Activated CD8-positive, alpha-beta memory T cell treated with anti-CD3 and anti-CD28 coated beads for 4 hours (primary cell): ENCODE measurements at places on chromosomes 2 and 18.

- no peak for DNase-seq
Observed at GRCh38 chr2:183250061-183250460, 125.8 kb downstream of the NUP35 start.

DNA sequence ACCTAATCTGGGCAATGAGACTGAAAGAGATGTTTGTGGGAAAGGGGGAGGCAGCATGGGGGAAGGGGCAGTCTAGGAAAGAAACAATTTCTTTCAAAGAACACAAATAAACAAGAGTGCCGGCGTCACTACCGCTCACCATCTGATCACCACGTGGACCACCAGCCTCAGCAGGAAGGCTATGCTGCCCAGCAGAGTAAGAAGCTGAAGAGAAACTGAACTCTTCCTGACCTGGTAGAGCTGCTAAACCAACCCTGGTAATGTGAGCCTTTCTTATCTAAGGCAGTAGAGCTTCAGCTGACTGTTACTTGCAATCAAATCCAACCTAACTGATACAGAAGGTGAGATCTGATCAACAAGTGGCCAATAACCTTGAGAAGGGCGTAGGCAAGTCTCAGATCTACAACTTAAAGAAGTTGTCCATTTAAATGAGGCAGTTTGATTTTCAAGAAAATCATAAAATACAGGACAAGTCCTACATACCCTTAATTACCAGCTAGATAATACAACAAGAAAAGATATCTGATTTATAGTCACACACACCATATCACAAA, 44.2 kb upstream of the SPTBN1 start:
- no peak for DNase-seq

DNA sequence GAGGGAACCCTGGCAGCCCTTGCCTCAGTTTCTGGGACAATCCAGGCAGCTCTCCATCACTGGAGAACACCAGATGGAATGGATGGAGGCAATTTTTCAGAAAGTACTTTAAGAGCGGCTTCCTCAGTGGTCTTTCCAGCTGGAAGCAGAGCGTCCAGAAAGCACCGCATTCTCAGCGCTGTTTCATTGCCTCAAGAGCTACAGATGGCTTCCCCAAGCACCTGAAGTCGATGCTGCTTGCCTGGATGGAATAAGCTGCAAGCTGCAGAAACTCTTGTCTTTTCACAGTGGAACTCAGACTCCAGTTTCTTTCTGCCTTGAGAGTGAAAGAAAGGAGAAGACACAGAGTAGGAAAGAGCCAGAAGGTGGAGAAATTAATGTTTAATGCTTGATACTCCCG, 766.9 kb downstream of the TDRD15 start:
- DNase-seq, result no peak

DNA sequence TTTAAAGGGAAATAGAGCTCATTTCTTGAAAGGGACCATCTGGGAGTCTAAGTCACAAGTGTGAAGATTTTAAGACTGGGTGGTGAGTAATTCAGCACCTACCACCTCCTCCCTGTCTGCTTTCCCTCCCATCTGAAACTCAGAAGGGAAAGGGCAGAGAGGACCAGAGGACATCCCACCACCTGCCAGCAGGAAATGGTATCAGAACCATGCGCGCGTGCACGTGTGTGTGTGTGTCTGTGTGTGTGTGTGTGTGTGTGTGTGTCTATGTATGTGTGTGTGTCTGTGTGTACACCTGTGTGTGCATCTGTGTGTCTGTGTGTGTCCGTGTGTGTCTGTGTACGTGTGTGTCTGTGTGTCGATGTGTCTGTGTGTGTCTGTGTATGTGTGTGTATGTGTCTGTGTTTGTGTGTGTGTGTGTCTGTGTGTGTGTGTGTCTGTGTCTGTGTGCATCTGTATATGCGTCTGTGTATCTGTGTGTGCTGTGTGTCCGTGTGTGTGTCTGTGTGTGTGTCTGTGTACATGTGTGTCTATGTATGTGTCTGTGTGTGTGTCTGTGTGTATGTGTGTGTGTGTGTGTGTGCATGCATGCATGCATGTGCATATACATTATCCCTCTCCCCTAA, 76.8 kb downstream of the ZFP36L2 start:
- DNase-seq, result no peak

- DNase-seq, result no peak
Observed at GRCh38 chr2:20737505-20737904, 70.6 kb downstream of the GDF7 start.

- DNase-seq, result no peak
Observed at GRCh38 chr18:49845629-49846360, 32.5 kb upstream of the ACAA2 start.

- peak; percentile 62 for DNase-seq
Observed at GRCh38 chr2:74147727-74148456, at the start of gene BOLA3. TSS of gene BOLA3 (minus strand) at chr2:74147912. CDS start at chr2:74147874, 38 bp downstream.

- DNase-seq, result no peak
Observed at GRCh38 chr2:175647058-175647457, 355.0 kb downstream of the LNPK start.

DNA sequence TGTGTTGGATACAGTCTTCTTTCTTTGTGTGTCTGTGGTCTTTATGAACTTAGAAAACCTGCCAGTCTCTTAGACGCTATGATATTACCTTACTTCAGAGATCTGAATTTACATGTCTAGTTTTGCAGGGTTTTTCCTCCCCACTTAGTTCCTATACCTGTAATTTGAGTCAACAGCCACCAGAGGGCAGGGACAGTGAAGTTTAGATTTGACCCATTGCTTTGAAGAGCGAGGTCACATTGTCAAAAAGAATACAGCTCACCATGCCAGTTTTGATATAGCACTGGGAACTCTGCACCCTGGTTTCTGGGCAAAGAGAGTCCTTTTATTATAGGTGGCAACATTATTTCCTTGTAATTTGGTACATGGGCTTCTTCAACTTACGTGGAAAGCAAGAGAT, 102.3 kb downstream of the MAPK4 start:
- DNase-seq, result no peak

DNA sequence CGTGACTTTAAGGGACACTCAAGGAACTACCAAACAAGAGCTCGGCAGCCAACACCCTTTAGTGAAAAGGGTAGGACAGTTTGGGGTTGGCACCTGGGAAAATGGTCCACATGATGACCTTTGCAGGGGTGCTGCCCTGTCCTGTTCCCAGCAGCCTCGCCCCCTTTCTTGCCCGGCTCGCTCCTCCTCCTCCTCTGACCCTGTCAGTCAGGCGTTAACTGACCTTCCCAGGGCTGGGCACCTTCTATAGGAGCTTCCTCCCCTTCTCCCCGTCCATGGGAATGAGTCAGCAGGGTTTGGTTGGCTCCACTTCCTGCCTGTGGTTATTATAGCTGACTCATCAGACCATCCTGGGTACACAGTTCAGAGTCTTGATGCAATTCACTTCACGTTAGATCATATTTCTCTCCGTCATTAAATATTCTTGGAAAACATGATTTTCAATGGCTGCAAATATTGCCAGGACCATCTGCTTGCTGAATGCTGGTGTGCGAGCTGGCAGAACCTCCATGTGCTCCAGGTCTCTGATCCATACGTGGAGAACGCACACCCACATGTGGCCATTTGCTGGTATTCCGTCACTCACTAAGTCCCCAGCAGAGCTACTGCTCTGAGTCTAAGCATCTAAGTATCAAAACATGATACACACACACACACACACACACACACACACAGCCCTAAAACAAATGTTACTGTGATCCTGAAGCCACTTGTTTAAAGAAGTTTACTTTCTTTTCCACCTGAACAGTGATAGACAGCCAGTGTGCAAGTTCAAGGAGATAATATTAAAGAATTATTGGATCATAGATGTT, 185.0 kb downstream of the ANAPC1 start:
- peak; percentile 49 for DNase-seq

GRCh38 chr18:686339-687111, 25.9 kb downstream of the ENOSF1 start:
- DNase-seq, result no peak

- no peak for DNase-seq
Observed at GRCh38 chr2:41621563-41621962, 426.3 kb upstream of the PKDCC start.

GRCh38 chr2:14297906-14298305, 334.6 kb upstream of the LRATD1 start:
- DNase-seq, result no peak

GRCh38 chr2:170101789-170102188, 76.2 kb upstream of the MYO3B start:
- DNase-seq, result no peak

DNA sequence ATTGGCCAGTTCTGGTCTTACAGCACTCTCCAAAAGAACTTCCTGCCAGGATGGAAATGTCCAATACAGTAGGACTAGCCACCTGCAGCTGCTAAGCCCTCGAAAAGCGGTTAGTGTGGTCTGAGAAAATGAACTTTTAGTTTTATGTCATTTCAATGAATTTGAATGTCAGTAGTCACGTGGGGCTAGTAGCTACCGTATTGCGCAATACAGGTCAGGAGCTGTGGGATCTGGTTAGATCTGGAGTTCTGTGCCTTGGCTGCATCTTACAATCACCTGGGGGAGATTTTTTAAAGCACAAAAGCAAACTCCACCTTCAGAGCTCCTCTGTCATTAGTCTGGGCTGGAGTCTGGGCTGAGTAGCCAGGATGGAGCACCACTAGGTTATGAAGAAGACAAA, 35.9 kb downstream of the C1QL2 start:
- no peak for DNase-seq

DNA sequence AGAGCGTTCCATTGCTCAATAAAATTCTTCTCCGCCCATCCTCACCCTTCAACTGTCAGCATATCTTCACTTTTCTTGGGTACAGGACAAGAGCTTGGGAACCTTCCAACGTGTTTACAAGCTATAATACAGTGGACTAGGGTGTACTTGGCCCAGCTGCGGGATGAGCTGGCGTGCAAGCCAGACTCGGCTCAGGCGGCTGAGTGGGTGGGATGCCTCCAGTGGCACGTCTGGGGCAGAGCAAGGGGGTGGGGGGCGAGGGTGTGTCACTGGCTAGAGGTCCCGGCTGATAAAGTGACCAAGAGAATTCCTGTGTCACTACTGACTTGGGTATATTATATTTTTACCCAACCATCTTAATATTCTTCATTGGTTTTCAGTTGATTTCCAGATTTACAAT, 179.7 kb downstream of the EVA1A start:
- no peak for DNase-seq

DNA sequence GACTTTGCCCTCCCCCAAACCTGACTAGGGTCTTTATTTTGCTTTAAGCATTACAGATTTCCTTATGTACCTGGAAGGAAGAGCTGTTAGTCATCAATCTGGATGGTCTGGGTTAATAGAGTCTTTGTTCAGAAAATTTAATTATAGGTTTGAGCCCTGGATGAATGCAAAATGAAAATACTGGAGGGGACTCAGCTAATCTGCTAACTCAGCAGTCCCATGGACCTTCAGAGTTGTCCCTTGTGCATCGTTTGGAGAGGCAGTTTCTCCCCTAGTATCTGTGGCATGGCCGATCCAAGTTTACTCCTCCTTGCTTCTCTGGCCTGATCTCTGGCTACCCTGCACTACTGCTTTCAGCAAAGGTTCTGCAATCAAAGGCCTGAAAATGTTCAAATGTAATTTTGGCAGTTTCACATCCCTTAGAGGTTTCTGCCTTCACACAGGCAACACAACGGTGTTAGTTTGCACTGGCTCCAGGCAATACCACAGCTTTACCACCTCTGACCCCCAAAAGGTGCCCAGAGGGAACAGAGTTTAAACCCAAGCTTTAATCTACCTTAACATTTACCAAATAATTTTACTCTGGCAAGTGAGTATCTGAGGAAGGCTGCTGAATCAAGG, 134.3 kb downstream of the THADA start:
- no peak for DNase-seq

DNA sequence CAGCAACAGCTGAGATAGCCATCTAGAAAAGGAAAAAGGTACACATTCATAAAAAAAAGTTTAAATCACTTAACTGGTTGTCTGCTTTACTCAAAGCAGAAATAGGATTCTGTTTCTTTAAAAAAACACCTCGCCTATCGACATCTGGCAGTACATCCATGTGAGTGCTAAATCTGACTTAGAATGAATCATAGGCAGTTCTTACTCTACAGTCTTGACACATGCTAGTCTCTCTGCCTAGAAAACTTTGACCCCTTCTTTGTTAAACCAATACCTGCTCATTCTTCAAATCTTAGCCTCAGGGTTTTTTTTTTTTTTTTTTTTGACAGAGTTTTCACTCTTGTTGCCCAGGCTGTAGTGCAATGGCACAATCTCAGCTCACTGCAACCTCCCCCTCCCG, 37.1 kb upstream of the GPR75 start:
- DNase-seq, result no peak
